ENCODE measurements at places on chromosomes 12 and 14. TPM values are rescaled to one million over a fixed set of nuclear protein-coding genes. Genes with fewer than 3 reads are reported as not detected.

- no peak for DNase-seq
Observed at GRCh38 chr12:88878295-88878694, 298.0 kb upstream of the KITLG start.

DNA sequence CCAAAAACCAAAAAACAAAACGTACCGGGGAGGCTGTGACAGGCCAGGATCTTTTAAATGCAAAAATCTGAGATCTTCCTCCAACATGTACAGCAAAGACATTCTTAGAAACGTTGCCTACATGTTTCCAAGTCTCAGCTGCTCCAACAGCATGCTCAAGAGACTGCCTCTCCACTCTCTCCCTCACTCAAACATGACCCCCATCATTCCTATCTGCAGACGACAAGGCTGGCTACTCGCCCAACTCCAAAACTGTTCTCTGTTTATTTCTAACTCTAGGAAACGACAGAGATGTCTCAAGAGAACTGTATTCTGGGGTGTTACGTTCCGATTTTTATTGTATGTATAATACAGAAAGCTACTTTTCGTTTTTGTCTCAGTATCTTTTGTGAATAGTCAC lies 57.5 kb upstream of the TMCC3 start:
- DNase-seq: no peak

DNA sequence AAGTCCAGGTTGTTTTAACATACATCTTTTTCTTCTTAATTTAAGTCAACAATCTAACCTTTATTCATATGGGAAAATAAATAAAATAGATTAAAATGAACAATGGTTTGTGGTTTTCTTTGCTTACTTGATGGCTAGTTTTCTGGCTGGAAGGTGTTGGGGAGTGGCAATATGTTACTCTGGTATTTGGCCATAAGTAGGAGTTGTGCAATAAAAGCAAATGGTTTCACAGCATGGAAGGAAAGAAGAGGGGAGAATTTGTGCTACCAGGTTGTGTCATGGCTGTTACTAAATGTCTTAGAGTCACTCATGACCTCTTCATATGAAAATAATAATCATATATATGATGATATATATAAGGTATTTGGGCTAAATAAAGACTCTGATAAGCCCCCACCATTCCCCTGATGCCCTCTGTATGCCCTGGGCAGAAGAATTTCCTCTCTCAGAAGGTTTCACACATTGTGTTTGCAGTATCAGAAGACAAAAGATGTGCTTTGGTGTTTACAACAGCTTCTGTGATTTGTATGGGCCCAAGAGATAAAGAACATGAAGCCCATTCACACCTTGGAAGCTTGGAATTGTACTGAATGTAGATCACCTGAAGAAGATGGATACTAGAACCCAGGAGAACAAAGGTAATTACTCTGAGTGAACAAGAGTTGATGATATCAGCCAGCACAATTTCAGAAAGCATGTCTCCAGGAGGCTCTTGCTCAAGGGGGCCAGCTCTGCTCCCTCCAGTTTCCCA lies 160.9 kb downstream of the ALG10B start:
- DNase-seq: no peak

DNA sequence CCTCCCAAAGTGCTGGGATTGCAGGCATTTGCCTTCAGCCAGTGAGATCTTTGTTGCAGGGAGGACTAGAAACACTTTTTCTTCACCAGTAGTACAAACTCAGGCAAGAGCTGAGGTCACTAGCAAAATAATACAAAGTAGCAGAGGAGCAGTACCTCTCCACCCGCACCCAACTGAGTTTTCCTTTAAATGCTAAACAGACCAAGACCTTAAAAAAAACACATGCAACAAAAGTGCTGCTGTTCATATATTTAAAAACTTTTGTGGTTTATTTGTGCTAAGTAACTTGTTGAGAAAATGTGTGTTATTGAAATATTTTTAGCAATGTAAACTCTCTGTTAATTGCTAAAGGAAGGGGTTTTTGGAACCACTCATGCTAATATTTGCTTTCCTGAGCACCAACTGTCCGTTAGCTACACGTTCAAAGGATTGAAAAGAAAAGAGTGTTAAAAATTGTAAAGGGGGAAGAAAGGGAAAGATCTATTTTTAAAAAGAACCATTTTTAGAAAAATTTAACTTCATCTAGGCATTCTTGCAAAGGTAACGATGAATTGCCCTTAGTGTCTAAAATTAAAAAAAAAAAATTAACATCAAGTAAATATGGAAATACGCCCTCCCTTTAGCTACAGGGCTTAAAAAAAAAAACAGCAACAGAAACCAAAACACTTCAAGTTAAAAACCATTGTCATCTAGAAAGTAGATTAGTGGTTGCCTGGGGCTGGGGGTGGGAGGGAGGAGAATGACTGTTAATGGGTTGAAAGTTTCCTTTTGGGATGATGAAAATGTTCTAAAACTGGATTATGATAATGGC lies 114.0 kb upstream of the KRAS start:
- no peak for DNase-seq

The TAS2R13 gene
- 5.9 TPM for total RNA-seq

The CD4 gene
- total RNA-seq: 5.9 TPM

The APOF gene
- total RNA-seq: not detected
